ENCODE measurements at places on chromosomes 11 and 22.

DNA sequence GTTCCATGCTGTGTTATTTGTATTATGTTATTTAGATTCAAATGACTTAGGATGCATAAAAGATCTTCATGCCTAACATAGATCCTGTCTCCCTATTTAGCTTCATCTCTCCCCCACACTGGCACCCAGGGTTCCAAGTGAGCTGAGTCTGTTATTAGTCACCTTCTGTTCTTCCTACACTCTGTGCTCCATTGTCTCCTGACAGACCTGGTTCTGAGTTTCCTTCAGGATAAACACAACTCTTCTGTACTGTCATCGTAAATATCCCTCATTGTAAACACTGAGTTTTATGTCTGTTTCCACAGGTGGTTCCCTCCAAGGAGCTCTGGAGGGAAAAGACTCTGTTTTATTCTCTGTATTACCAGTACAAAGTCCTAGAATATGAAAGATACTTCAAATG, 8.7 kb downstream of the MMP26 start:
- DNase-seq: no peak

GRCh38 chr22:42716649-42717127, 4.0 kb downstream of the A4GALT start:
- peak; percentile 18 for DNase-seq

GRCh38 chr11:4202749-4203148, 108.2 kb downstream of the RRM1 start:
- no peak for DNase-seq

GRCh38 chr11:60348116-60348515, 21.1 kb downstream of the MS4A6E start:
- DNase-seq: no peak

DNA sequence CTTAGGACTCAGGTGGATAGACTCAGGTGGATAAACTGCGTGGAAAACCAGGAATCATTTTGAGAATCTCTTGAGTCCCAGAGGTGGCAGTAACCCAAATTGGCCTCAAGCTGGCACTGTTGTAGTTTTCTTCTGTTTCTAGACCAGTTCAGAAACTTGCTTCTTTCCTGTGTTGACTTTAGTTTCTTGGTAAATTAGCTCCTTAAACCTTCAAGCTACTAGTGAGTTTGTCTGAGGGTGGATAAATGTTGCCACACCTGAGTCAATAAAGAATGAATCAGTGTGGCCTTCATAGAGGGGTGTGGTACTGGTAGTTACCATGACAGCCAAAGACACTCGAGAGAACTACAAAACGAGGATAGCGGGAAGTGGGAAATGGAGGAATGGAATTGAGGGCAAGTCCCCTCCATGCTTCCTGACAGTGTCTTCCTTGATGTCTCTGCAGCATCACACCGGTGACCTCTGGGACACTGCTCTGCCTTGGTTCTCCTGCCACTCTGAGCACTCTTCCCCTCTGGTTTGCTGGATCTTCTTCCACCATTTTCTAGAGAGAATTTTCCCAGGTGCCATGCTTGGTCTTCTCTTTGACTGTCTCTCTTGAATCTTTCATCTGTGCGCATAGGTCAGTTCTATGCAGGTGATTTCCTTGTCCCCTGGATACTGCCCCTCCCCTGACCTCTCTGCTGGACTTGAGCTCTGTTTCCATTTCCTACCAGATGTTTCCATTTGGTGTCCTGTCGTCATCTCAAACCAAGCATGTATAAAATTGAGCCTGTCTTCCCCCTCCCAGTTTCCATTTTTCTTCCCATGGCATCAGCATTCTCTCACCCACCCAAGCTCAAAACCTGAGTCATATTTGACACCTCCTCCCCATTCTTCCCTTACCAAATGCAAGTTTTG, 7.2 kb downstream of the POLD4 start:
- DNase-seq: peak; percentile 25

DNA sequence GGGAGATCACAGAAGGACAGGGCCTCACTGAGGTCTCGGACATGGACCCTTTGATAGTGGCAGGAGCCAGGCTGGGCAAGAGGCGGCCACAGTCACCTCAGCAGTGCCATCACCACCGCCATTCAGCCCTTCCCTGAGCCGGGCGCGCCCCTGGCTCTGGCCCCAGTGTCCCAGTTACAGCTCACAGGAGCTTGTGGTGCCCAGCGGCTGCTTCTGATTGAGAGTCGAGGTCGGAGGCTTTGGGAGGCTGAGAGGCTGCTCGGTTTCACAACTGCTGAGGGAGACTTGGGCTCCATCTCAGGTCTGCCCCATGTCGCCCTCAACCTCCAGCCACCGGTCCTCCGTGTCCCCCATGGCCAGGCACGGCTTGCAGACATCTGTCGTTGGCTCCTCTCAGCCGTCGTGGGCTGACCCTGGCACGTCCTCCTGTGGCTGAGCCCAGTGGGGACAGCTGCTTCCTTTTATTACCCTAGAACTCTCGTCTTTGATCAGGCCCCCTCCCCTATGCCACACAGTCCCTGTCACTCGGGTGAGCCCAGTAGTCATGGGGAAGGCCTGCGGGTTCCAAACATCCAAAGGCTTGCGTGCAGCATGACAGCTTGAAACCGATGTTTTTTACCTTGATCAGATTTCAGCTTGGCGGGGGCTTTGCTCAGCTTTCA, 28.4 kb upstream of the PPP6R3 start:
- DNase-seq: no peak

GRCh38 chr11:19436932-19437331, 196.2 kb upstream of the E2F8 start:
- DNase-seq: no peak

DNA sequence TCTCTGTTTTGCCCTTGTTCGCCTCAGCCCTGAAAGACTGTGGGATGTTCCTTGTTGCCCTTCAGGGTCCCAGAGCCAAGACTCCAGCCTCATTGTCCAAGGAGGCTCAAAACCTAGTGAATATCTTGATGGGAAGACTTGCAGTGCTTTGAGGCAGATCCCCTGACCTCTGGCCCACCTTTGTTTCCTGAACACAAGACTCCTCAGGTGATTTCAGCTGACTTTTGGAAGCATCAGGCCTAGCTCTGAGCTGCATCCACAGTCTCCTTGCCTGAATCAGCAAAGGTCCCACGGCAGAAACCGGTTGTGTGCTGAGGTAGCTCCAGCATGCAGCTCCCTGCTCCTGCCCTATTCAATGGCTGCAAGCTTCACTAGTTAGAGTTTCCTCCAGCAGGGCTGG, 159.3 kb upstream of the B3GAT1 start:
- DNase-seq: no peak

DNA sequence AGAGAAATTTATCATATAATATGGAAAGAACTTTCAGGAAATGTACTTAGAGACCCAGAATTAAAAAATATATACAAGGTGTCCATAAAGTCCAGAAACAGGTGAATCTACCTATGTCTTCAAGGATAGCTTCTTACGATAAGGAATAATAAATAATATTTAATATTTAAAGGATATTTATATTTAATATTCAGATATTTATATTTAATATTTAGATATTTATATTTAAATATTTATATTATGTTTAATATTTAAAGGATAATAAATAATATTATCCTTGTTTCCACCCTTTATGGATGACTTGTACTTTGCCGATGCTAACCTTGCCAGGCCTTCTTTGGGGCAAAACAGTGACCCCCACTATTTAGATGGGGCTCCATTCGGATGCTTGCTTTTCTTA, 169.5 kb upstream of the CADM1 start:
- DNase-seq: no peak

- DNase-seq: peak; percentile 5
Observed at GRCh38 chr22:43867839-43868635, 5.7 kb upstream of the SULT4A1 start.

GRCh38 chr11:11450744-11451362, 97.8 kb upstream of the CSNK2A3 start:
- peak; percentile 66 for DNase-seq

DNA sequence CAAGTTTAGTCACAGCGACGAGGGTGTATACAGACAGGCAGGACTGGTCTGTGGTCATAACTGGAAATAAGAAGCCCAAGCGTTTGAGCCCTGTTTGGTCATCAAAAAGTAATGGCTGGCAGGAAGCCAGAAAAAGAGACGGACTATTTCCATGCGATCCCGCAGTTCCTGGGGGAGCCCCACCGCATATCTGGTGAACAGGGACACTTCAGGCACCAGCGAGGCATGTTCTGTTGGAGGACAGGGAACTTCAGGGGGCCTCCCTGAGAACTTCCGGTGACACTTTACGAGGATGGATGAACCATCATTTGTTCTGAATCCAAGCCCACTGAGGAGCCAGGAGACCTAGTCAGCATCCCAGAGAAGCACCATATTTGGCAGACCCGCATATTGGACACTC, 29.7 kb upstream of the TRIM29 start:
- DNase-seq: no peak

DNA sequence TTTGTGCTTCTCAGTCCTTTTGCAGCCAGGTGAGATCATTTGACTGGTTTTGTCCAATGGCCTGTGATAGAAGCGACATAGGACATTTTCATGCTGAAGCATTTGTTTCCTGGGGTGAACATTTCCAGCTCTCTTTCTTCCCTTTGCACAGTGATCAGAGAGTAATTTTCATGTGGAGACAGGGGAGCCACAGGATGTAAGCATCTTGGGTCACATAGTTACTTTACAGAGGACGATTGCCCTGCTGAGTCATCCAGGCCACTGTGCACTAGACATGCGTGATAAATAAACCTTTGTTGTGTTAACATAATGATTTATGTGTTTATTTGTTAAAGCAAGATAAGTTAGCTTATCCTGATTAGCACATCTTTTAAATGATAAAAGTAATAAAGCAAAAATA, 263.5 kb upstream of the CCDC179 start:
- peak; percentile 6 for DNase-seq

GRCh38 chr11:65915821-65916251, 3.0 kb downstream of the C11orf68 start:
- peak; percentile 95 for DNase-seq

GRCh38 chr11:43576320-43576802, 104.2 kb upstream of the HSD17B12 start:
- no peak for DNase-seq

- no peak for DNase-seq
Observed at GRCh38 chr22:32764330-32765131, 37.0 kb upstream of the TIMP3 start.

- no peak for DNase-seq
Observed at GRCh38 chr11:14327116-14327515, 31.9 kb downstream of the RRAS2 start.

DNA sequence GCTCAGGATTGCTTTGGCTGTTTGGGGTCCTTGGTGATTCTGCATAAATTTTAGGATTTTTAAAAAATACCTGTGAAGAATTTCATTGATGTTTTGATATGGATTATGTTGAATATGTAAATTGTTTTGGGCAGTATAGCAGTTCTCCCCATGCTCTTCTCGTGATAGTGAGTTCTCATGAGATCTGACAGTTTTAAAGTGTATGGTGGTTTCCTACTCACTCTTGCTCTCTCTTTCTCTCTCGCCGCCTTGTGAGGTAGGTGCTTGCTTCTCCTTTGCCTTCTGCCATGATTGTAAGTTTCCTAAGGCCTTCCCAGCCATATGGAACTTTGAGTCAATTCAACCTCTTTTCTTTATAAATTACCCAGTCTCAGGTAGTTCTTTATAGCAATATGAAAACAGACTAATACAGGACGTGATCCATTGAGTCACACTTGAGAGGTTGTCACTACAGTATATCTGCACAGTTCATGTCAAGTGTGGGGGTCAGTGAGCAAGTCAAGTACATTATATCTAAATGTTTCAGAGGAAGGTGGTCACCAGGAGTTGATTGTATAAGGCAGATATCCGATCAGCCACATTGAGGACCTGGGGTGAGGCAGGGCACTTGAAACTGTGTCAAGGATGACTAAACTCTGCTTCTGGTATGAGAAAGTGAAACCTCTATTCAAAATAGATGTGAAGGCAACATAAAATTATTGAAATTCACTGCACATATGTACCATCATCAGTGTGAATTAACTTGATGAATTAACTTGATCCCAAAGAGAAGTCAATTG, 70.7 kb upstream of the CCDC179 start:
- no peak for DNase-seq

GRCh38 chr22:24436553-24436952, 9.2 kb downstream of the ADORA2A start:
- DNase-seq: no peak

DNA sequence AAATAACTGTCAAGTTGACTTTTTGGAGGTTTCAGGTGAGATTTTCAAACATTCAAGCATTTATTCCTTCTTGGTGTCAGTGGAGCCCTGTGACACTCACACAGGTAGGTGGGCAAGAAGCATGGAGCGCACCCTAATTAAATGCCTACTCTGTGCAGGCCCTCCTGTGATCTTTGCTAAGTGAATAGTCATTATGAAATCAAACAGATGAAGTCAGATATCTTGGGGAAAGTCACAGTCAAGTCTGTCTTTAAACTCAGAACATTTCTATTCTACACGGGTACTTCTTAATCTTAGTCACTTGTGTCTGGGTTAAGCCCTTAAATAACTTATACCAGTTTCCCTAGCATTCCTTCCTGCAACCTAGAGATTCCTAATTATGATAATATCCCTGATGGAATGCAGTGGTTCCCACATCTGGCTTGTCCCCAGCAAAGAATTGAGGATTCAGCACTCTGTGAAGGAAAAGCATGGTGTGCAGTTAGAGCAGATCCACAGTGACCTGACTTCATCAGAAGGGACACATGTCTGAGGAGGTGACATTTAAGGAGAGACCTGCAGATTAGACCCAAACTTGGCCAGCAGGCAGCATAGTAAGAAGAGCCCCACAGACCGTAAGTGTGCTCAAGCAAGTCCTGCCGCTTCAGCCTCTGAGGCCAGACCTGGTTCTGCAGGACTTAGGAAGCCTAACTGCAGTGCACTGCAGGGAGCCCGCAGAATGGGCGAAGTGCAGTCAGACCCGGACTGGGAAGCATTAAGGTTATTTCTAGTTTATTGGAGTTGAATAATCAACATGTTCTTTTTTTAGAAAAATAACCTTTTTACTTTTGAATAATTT, 85.3 kb upstream of the GAL start:
- DNase-seq: no peak
